ENCODE measurements at places on chromosomes 7 and 10.

DNA sequence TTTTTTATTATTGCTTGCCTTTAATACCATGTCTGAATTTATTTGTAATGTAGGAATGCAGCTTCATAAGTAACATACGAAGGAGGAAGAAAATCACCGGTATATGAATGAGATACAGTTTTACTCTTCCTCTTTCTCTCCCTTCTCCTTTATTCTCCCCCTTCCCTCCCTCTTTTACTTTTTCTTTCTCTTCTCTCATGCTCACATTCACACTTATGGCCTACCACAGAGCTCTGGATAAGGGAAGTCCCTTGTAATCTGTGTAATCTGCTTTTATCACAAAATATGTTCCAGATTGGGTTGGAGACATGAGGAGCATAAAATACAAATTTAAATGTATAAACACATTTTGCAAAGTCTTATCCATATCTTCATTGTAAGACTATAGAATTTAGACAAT lies 59.4 kb downstream of the MDFIC start:
- no peak for DNase-seq

GRCh38 chr10:53022611-53023088 lies 250.1 kb upstream of the MBL2 start:
- peak; percentile 26 for DNase-seq

DNA sequence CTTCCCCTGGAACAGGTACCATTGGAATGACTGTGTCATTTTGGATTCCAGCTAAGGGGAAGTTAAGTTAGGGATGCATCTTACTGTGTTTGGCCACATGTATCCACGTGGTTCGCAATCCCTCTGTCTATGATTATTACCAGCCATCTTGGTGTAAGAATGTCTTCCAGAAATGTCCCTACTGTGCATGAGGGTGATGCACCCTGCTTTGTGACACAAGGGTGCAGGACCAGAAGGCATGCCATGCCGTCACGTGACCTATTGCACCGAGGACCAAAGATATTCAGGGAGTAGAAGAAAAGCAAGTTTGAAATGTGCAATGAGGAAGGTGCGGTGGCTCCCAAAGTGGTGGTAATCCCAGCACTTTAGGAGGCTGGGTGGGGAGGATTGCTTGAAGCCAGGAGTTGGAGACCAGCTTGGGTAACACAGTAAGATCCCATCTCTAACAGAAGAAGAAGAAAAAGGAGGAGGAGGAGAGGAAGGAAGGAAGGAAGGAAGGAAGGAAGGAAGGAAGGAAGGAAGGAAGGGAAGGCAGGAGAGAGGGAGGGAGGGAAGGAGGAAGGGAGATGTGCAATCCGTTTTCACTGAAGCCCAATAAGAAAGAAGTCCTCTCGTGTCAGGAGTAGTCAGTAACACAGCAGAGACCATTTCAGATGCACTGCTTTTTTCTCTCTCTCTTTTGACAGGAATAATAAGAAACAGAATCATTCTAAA lies 42.5 kb upstream of the USP6NL start:
- no peak for DNase-seq

- no peak for DNase-seq
Measured at GRCh38 chr10:101682172-101682825, 12.7 kb downstream of the FBXW4 start.

DNA sequence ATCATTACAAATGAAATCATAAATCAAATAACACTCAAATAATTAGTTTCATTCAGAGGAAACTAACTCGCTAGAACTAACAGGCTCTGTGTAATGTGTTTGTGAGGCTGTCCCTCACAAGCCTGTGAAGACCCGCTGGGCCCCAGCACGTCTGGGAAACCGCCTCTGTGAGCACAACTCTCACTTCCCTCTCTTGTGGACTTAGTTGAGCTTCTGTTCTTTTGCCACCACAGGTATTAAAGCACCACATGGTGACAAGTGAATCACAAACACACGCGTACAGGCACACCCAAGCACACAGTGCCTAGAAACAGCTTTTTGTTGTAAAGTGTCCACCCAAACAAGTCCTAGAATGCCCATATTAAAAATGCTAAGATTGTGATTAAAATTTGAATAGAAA lies 51.0 kb downstream of the ZNF777 start:
- no peak for DNase-seq

GRCh38 chr10:37748170-37748569 lies 109.2 kb downstream of the ZNF248 start:
- DNase-seq: no peak

Measured in right kidney (tissue), 9 donors.